Bone marrow (tissue), 2 donors: ENCODE measurements at places on chromosomes 7 and 10.

- no peak for DNase-seq
These were observed 126.2 kb downstream of the LHPP start for GRCh38 chr10:124587811-124588211.

- no peak for DNase-seq
These were observed 55.7 kb upstream of the MKX start for GRCh38 chr10:27801171-27801785.

- no peak for DNase-seq
These were observed 78.0 kb downstream of the MKI67 start for GRCh38 chr10:128047991-128048818.

DNA sequence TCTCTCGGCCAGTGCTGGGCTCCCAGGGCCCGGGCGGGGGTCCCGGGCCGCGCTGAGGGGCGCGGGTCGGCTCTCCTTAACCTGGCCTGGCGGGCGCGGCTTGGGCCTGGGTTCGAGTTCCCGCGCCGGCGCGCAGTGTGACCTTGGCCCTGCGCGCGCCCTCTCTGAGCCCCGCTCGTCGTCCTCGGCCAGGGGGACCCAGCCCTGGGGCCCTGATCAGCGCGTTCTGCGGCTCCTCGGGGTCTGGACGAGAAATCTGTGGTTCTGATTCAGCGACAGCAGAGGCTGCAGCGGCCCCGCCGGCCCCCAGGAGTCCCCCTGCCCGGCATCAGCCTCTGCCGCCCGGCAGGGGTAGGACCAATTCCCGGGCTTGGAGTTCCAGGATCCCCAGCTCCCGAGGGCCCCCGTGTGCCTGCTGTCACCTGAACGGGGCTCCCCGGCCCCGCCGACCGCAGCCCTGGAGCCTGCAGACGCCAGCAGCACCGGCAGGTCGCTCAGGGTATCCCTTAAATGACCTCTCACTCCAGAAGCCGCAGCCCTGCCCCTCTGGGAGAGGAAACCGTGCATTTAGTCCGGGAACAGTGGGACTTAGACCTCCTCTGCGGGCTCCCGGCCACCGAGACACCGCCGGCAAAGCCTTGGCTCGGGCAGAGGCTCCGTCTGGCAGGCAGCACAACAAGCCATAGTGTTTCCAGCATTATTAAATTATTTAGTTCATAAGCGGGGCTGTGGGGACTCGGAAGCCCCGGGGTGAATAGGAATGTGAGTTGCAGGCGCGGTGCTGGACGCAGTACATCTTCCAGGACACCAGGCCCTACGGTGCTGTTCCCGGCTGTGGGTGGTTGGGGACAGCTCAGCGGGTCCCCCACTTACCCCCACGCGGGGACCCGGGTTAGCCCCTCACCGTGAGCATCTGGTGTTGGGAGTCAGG is 572 bp downstream of the CHST12 start:
- peak; percentile 26 for DNase-seq
